ENCODE measurements at places on chromosomes 1 and 21. TPM values are rescaled to one million over a fixed set of nuclear protein-coding genes. Genes with fewer than 3 reads are reported as not detected.

Gene ZBTB8B
- not detected for total RNA-seq

Gene USH2A
- not detected for total RNA-seq

Gene GJB3
- total RNA-seq: 9.5 TPM

Gene GNG4
- 14.2 TPM for total RNA-seq

Gene CHODL
- total RNA-seq: not detected

Gene PINK1
- 42.7 TPM for total RNA-seq

Gene TTC22
- not detected for total RNA-seq

Gene CRYZL1
- 14.0 TPM for total RNA-seq

Gene TRIM46
- total RNA-seq: 1.8 TPM

Gene ANKRD65
- not detected for total RNA-seq

Gene ITLN1
- total RNA-seq: not detected

Gene HOOK1
- 0.31 TPM for total RNA-seq

Gene ALX3
- total RNA-seq: not detected

Gene CALML6
- total RNA-seq: 0.24 TPM

Gene DYNLT4
- 0.81 TPM for total RNA-seq

Gene LINGO4
- total RNA-seq: not detected

Gene SAMSN1
- total RNA-seq: not detected

Gene SLC1A7
- total RNA-seq: not detected

Gene BSND
- not detected for total RNA-seq

Gene RAB13
- 136 TPM for total RNA-seq
